ENCODE measurements at places on chromosomes 5 and 9. TPM values are rescaled to one million over a fixed set of nuclear protein-coding genes. Genes with fewer than 3 reads are reported as not detected.

PCDHGB4 gene
- not detected for total RNA-seq

KIF4B gene
- not detected for total RNA-seq

C9 gene
- total RNA-seq = not detected

SMIM32 gene
- not detected for total RNA-seq

AK1 gene
- 53.7 TPM for total RNA-seq

ADAMTS13 gene
- total RNA-seq = 2.3 TPM

ANKDD1B gene
- not detected for total RNA-seq

DNA sequence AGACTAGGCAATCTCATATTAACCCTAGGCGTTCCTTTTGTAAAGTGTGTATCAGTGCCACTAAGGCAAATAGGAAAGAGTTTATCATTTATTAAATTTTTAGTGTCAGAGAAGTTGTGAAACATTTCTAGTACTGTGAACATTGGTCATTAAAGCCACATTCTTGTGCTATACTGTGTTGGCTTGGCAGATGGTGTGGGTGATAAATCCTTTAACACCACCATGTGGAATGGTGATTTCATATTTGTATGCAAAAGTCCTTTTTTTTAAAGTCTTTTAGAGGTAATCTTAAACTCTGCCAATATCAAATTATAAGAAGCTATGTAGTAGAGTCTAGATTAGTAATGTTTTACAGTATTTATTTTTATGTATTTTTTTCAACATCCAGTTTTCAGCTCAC, 18.1 kb downstream of the SLC12A2 start:
- no peak for DNase-seq

- no peak for DNase-seq
These were observed 58.0 kb upstream of the CEMIP2 start for GRCh38 chr9:71826279-71826678.

DNA sequence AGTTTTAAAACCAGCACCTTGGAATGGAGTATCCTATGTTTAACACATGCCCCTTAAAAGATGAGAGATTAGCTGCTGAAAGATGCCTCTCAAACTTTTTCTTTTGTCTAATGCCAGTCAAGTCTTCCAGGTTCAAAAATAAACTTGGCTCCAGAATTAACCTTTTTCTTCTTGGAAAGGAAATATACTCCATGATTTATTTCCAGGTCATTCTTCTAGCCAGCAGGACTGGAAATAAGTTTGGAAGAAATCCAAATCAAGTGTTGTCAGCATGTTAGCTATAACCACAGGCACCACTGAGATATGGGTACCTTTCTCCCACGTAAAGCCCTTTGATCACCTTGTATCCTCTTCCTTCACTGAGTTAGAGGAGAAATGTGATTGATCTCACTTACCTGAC, 56.1 kb downstream of the NLN start:
- DNase-seq = no peak

DNA sequence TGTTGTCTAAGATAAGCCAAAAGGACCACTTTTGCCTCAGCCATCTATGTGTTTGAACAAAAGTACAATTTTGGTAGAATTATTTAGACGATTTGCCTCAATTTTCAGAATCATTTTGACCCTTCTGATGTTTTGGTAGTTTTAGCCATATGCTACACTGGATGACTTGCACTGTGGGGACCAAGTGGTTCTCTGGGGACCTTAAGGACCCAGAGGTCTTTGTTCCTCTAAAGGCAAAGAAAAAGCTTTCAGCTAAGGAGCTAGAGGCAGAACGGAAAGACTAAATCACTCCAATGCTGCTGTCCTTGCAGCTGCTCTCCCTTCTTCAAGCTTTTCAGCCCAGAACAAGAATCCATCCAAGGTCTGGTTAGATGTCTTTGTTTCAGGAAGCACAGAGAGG, 51.0 kb upstream of the APC start:
- DNase-seq = no peak

DNA sequence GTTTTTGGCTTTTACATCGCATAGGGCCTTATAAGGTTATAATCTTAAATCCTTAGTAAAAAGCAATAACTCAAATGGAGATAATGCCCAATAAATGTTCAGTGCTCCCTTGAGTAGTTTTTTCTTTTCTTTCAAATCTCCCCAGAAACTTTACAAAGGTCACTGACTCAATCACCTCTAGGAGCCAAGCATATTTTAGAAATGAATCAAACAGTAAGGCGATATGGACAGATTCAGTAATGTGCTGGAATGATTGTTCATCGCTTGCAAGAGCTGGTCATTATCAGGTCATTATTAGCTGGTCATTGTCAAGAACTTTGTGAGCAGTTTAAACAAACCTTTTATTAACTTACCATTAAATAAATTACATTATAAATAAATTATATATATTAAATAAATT, 130.4 kb upstream of the SLIT3 start:
- DNase-seq = no peak

- DNase-seq = no peak
These were observed 68.6 kb downstream of the GDNF start for GRCh38 chr5:37771203-37771611.

DNA sequence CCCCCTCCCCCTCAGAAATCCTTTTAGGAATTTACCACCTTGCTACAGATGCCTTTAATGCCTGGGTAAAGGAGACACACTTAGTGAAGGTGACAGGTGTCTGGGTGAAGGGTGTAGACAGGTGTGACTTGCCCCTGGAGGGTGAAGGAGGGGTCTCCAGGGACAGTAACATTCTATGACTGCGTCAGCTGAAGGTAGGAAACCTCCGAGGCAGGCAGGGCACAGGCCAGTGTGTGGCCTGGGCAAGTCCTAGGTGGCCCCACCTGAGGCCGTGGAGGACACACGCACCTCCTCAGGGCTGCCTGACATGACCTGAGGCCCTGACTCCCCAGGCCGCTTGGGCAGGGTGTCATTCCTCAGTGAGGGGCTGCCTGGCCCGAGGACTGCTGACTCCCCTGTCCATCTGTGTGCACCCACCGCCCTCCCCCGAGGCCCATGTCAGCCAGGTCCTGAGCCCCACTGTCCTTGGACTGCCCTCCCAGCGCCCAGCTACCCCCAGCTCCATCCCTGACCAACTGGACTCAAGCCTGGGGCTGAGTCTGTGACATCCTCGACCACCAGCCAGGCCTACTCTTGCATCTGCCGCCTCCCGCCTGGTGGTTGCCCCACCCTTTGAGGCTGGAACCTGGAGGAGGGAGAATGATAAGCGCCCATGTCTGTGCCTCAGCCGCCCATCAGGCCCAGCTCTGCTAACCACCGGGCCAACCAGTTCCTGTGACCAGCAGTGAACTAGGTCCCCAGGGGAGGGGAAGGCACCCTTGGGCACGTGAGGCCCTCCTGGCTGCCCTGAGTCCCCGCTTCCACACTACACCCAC, 18.4 kb downstream of the CARD19 start:
- DNase-seq = no peak

GRCh38 chr5:95862671-95863382, 40.3 kb upstream of the GLRX start:
- DNase-seq = no peak

DNA sequence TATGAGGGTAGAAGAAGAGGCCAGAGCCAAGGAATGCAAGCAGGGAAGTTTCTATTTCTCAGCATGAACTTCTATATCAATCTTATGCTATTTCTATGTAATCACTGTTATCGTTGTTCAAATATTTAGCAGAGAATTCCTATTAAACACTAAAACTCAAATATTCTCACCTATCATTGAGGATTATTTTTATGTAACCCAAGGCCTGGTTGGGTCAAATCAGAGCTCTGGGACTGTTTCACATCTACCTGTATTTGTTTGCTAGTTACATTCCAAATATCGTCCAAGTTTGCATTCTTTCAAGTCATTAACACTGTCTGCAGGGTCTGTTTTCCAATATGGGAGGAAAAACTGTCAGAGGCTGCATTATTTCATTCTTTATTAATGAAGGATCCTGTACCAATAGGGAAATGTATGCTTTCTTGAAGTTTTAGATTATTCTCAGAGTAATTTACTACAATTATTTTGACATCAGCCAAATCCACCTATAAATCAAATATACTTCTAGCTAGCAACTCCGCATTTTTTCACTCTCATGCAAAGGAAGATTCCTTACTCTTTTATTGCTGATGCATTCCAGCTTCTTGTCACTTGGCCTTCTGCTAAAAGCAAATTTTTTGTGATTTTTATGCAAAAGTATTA, 52.2 kb downstream of the LURAP1L start:
- DNase-seq = no peak

DNA sequence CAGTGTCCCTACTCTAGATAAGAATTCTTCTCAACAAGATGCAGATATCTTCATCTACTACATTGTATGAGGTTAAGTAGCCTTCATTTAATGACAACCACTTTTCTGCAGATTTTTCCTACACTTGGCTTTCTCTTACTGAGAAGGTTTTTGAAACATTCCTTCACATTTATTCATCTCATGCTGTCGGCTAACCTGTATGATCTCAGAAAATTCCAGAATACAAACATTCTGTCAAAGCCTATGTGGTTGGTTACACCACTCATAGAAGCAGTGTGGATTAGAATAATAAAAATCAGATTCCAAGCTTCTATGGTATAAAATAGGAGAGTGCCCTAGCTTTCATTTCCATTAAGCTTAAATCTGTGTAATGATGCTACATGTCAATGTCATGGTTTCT, 39.4 kb upstream of the ERCC6L2 start:
- no peak for DNase-seq
